Omental fat pad (tissue), 4 donors: ENCODE measurements at places on chromosomes 7 and 10. TPM values are rescaled to one million over a fixed set of nuclear protein-coding genes. Genes with fewer than 3 reads are reported as not detected.

USP54 gene
- total RNA-seq, result 25.0 TPM

OR6V1 gene
- total RNA-seq, result not detected

GRCh38 chr10:11608159-11609013 is 3.1 kb downstream of the USP6NL start:
- DNase-seq, result no peak

- DNase-seq, result no peak
These were observed 77.5 kb upstream of the FAM171A1 start for GRCh38 chr10:15448598-15448997.

DNA sequence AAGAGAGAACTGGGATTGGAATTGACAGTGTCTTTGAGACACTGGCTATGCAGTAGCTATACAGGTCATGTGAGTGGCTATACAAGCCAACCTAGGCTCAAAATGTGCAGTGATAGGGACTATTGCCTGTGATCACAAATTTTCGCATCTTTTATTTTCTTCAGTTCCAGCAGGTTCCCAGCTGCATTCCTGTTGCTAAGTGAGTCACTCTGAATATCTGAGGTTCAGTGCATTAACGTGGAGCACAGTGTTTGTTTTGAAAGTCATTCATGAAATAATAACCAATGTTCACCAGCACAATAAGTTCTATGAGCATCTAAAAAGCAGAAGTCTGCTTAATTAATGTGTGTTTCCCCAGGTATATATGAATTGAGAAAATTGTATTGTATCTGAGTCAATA is 1236.0 kb upstream of the CELF2 start:
- DNase-seq, result no peak

- no peak for DNase-seq
These were observed 207.7 kb downstream of the MAGI2 start for GRCh38 chr7:79245623-79246249.

DNA sequence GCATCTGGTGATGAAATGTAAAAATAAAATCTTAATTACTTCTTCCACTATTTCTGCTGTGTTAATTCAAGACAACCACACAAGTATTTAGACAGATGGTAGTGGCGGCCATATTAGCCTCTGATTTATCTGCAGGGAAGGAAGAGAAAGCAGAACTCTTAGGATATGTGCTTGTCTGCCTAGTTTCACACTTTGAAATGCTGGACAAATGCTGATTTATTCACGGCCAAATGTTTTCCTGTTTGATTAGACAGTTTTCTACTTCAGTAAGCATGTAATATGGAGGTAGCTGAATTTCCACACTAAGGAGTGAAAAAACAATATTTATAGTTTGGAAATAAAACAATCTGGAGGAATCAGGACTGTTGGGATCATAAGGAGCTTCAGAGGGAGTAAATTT is 158.1 kb downstream of the AGMO start:
- DNase-seq, result no peak
